Activated CD4-positive, alpha-beta T cell treated with anti-CD3 and anti-CD28 coated beads for 4 hours (primary cell): ENCODE measurements at places on chromosomes 6 and 20.

- no peak for DNase-seq
These were observed 222.6 kb upstream of the QKI start for GRCh38 chr6:163191704-163192537.

GRCh38 chr6:141744971-141745370 is 387.8 kb upstream of the GJE1 start:
- DNase-seq: no peak

GRCh38 chr6:3379482-3380060 is 77.3 kb downstream of the SLC22A23 start:
- no peak for DNase-seq

GRCh38 chr6:118660218-118660569 is 8.8 kb upstream of the CEP85L start:
- DNase-seq: peak; percentile 61

GRCh38 chr6:127366282-127367022 is 23.0 kb upstream of the ECHDC1 start:
- DNase-seq: no peak

DNA sequence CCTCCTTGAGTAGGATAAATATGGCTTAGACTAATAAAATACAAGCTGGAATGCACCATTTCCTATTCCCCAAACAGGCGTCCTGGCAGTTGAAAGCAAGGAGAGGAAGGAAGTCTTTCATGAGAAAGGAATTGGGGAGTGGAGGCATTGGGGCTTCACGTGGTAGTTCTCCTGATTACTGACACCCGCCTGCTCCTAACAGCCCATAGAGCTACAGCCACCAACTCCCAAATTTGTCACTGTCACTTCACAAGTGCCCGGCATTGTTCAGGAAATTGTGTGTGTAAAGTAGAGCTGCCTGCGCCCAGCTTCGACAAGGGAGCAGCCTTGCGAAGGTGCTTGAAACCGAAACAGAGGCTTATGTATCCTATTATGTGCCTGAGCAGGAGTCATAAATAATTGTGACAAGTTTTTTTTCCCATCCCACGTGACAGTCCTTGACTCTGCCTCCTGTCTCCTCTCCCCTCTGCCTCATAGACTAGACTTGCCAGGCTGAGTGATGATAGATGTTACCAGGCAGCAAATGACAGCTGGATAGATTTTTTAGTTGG is 301.7 kb upstream of the ZFP64 start:
- DNase-seq: peak; percentile 23

DNA sequence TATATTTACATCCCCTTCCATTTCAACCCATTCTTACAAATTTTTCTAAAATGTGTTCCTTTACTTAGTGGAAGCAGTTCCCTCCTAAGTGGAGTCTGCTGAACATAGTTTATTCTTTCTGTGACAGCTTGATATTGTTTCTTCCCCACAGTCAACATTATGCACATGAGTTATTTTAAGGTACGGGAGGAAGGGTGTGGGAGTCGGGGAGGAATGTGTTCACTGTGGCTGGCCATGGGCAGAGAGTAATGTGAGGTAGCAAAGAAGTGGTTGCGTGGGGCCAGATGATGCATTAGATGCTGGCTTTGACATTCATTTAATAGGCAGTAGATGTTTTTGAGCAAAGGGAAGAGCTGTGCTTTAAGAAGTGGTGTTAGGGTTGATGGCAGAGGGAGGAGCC is 98.5 kb downstream of the ARMC2 start:
- no peak for DNase-seq

DNA sequence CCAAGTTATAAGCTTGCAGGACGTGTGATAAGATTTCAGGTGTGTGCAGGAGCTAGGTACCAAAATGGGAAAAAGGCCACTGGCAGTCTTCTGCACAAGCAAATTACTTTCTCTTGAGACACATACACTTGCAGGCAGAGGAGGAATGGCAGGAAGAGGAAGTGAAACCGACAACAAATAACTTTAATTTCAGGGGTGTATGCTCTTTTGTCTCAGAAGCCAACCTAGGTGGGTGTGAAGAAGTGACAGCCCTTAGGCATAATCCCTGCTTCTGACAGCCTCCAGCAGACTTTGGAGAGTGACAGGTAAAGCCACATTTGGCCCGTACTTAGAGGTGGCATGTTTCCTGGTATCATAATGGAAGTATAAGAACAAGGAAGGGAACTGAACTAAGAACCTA is 118.8 kb upstream of the TRAF3IP2 start:
- no peak for DNase-seq

DNA sequence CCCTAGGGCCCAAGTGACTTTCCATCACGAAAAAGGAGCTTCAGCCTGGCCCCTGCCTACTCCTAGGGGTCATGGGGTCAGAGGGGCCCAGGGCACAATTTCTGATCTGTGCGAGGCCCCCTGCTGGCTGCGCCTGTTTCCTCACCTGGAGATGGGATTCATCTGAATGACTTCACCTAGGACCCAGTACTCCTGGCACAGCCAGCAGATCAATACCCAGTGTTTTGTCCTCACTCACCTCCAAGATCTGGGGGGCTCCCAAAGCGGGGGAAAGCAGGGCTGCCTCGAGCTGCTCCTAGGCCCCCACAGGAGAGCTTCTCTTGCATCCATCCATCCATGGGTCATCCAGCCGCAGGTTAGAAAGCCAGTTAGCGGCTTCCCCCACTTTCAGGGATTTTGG is 33.8 kb downstream of the CD40 start:
- no peak for DNase-seq

DNA sequence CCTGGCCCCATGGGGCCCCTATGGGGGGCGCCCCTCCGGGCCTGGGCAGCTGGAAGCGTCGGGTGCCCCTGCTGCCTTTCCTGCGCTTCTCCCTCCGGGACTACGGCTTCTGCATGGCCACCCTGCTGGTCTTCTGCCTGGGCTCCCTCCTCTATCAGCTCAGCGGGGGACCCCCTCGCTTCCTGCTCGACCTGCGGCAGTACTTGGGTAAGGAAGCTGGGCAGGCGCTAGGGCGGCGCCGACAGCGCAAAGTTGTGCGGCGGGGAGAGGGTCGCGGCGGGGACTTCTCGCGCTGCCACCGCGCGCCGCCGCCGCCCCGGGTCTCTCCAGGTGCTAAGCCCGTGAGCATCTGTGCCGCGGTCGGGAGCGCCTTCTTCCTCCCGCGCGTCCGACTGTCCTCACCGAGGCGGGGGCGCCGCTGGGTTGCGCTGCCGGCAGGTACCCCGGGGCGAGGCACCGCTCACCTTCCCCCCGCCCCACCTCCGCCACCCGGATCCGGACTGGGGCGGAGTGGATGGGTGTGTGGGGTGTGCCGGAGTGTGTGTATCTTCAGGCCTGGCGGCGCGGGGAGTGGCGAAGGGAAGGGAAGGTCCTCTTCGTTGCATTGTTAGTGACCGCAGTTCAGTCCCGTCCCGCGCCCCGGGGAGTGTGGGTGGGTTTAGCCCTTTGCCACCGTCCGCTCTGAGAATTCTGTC is 788 bp downstream of the UST start:
- DNase-seq: peak; percentile 48

- no peak for DNase-seq
These were observed 403.0 kb upstream of the SPTLC3 start for GRCh38 chr20:12605751-12606150.

DNA sequence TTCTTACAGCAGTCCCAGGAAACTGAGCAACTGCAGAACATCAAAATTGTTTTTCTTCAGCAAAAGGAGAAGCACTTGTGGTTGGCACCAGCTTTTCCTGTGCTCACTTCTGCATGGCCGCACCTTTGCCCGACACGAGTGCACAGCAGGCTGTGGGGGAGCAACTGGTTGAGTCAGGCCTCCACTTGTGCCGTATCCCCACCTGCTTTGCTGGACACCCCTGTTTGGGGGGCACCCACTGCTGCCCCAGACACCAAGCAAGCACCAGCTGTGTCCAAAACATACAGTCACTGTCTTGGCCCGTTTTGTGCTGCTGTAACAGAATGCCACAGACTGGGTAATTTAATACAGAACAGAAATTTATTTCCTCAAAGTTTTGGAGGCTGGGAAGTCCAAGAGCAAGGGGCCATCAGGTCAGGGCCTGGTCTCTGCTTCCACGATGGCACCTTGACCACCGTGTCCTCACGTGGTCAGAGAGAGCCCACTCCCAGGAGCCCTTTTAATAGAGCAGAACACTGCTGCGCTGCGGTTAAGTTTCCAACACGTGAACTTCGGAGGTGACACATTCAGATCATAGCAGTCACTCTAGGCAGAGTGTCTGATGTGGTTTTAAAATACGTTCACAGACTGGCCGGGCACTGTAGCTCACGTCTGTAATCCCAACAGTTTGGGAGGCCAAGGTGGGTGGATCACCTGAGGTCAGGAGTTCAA is 8.7 kb upstream of the GMEB2 start:
- peak; percentile 60 for DNase-seq

- DNase-seq: no peak
These were observed 449.9 kb upstream of the SOX4 start for GRCh38 chr6:21143645-21144044.
